ENCODE measurements at places on chromosomes 16 and 17.

GRCh38 chr17:44919885-44920564 is 4.7 kb upstream of the GFAP start:
- peak; percentile 20 for DNase-seq

DNA sequence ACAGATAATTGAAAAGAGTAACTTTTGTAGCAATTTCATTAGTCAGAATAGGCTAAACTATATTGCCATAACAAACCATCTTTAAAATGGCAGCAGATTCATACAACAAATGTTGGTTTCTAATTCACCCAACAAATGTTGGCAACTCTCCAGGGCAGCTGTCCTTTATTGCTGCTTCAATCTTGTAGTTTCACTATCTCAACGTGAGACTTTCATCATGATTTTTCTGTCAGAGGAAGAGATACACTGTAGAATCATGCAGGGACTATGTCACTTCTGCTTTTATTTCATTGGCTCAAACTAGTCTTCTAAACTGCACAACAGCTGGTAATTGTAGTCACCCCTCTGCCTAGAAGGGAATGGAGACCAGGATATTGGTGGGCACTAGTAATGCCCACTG is 174.2 kb downstream of the TANC2 start:
- DNase-seq = no peak

GRCh38 chr17:63881935-63882601 is at the start of gene GH2:
Gene GH2, minus strand, starts transcription at chr17:63881944. Its CDS starts 143 bp downstream, at chr17:63881801.
- peak; percentile 34 for DNase-seq

GRCh38 chr16:81445143-81445961 is 744 bp downstream of the CMIP start:
- no peak for DNase-seq

DNA sequence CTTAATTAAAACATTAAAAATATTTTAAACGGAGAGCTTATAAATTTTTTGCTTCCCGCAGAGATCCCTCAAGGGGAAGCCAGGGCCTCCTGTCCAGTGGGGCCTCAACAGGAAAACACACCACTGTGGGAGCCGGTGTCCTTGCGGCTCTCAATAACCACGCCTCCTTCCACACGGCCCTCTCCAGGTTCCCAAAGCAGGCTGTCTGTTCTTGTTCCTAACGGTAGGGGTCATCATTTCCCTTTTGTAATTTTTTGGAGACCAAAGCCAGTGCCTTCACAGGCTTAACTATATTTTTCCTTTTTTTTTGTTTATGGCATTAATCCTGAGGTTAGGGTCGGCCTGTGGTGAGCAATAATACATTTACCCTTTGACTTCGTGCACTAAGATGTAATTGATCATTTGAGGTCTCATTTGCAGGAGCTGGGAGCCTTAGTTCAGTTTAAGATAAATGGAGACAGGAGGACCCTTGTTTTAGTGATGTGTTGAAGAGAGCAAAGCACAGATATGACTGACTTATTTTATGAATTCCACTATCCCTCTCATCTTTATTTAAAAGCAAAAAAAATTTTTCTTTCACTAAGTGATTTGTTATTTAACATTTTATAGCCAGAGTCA is 77.5 kb upstream of the N4BP1 start:
- DNase-seq = no peak

- no peak for DNase-seq
These were observed 157.8 kb downstream of the AXIN2 start for GRCh38 chr17:65403626-65404025.

GRCh38 chr16:88354229-88355092 is 28.3 kb upstream of the ZNF469 start:
- no peak for DNase-seq

- DNase-seq = no peak
These were observed 82.3 kb downstream of the NT5M start for GRCh38 chr17:17385491-17385890.

DNA sequence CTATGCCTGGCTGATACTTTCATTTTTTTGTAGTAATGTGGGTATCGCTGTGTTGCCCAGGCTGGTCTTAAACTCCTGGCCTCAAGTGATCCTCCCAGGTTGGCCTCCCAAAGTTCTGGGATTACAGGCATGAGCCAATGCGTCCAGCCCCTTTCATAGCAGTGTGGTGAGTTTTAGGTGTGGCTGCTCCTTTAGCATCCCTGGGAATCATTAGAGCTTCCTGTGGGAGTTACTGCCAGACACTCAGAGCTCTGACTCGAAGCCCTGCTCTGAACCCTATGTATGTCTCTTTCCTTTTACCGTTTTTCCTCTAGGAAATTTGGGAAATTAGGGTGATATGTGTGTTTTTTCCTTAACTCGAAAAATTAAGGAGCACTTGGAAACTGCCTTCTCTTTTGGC is 44.5 kb downstream of the NDE1 start:
- no peak for DNase-seq

GRCh38 chr17:71337938-71338337 is 782.9 kb upstream of the SOX9 start:
- no peak for DNase-seq

- no peak for DNase-seq
These were observed 1.5 kb downstream of the ITGAL start for GRCh38 chr16:30474074-30474452.

DNA sequence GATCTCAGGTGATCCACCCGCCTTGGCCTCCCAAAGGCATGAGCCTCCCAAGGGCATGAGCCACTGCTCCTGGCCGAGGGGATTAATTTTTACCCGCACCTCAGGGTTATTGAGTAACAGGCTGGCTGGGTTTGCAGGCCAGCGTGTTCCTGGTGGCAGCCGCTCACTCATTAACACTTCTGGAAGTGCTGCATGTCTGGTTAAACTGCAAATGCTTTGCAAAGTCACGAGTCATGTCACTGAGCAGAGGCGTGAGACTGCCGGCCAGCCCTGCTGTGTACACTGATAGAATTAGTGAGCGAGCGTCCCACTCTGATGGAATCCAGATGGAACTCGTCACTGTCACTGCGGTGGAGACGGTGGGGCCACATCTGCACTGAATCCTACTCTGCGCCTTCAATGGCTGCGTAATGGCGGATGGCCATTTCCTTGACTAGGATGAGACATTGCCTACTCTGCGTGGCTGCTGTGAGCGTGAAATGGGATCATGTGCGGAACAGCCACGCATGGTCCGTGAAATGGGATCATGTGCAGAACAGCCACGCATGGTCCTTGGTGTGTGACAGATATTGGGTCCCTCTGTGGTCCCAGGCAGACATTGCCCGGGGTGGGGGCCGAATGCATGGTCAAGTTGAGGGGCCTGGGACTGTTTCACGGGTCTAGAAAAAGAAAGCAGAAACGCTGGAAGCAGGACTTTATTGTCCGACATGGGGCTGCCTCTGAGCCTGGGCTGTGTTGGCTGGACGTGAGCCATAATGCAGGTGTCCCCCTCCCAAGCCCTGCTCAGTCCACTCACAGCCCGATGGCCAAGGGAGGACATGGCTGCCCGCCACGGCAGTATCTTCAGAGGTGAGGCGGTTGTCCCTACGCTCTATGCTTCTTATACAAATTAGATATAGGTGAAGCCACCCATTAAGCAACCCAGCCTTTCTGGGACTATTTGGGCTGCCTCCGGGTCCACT is 740 bp upstream of the SLC5A10 start:
- DNase-seq = no peak

GRCh38 chr17:78706271-78706915 is 75.7 kb downstream of the CYTH1 start:
- no peak for DNase-seq

DNA sequence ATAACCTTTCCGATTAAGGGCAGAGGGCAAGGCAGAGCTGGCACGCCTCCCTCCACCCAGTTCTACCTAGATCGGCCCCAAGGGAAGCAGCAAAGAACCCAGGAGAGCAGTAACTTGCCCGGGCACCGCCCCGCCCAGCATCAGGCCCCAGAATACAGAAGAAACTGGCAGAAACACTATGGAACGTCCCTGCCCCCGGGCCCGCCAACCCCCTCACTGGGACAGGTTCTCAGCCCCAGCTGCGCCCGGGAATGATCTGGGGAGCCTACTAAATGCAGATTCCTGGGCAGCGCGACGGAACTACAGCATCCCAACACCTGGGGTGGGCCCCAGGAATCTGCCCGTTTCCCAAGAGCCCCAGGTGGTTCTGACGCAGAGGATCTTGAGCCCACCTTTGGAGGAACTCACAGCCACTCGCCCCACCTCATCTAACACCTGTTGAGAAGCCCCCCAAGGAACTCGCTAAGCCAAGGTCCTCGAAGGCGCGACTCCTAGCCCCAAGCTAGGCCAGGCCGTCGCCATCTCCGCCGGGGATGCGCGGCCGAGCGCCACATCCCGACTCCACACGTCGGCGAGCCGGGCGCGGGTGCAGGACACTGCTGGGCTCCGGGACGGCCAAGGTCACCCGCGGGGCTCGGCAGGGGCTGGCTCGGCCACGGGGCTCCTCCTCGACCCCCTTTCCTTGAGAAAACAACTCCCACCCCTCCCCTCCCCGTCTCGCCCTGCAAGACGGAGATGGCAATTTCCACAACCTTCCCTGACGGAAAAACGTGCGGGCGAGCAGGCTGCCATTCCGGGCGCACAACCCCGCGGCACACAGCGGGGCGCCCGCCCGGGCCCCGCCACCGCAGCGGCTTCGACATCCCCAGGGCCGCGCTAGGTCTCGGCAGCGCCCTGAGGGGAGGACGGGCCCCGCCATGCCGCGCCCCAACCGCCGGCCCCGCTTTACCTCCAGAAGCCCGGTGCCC is 913 bp downstream of the CDIP1 start:
- DNase-seq = no peak

- peak; percentile 10 for DNase-seq
These were observed 7.8 kb downstream of the PMP22 start for GRCh38 chr17:15257258-15257788.

DNA sequence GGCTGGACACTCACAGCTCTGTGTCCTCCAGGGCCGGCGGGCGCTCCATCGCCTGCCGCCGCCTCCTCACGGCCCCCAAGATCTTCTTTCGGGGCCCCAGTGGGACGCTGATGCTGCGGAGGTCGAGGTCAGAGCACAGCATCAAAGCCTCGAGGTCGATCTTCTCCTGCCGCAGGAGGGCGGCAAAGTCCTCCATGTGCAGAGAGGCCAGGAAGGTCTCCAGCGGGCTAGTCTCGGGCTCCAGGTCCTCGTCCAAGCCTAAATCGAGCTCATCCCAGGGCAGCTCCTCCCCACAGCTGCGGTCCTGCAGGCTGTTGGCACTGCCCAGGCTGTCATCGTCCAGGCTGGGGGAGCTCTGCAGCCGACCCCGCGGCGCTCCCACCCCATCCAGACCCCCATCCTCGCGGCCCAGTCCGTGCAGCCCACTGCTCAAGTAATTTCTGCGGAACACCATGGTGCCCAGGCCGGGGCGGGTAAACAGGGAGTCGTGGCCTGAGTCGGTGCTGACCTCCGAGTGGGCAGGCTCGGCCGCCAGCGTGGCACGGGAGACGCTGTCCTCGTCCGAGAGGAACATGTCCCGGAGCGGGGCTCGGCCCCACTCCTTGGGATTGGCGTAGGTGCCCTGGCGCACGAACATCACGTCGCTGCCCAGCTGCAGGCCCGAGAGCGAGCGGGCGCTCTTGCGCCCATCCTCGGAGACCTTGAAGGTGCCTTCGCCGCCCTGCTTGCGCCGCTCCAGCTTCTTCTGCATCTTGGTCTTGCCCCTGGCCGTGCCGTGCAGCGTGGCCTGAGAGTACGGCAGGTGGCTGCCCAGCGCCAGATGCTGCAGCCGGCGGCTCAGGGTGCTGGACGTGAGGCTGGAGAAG is 3.4 kb downstream of the USH1G start:
- DNase-seq = no peak

- no peak for DNase-seq
These were observed 594 bp upstream of the DNAJC7 start for GRCh38 chr17:42017866-42018200.

DNA sequence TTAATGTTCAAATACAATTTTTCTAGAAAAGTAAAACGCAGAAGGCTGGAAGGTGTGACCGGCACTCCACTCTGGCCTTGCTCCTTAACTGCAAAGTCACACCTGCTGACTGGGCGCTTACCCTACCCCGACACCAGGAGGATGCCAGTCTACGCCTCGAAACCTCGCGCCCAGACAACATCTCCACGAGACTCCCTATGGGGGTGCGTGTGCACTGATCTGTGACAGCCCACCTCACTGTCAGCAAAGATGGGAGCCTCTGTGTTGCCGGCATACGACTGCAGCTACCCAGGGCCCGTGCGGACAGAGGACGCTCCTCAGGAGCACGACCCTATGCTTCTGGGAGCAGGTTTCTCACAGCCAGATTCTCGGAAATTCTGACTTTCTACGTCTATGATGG is 26.1 kb downstream of the MAP1LC3B start:
- DNase-seq = no peak

GRCh38 chr16:48503779-48504178 is 106.2 kb downstream of the N4BP1 start:
- DNase-seq = no peak

GRCh38 chr16:24477492-24477891 is 61.9 kb upstream of the RBBP6 start:
- no peak for DNase-seq

- DNase-seq = no peak
These were observed 442.3 kb upstream of the MON1B start for GRCh38 chr16:76748461-76749348.

DNA sequence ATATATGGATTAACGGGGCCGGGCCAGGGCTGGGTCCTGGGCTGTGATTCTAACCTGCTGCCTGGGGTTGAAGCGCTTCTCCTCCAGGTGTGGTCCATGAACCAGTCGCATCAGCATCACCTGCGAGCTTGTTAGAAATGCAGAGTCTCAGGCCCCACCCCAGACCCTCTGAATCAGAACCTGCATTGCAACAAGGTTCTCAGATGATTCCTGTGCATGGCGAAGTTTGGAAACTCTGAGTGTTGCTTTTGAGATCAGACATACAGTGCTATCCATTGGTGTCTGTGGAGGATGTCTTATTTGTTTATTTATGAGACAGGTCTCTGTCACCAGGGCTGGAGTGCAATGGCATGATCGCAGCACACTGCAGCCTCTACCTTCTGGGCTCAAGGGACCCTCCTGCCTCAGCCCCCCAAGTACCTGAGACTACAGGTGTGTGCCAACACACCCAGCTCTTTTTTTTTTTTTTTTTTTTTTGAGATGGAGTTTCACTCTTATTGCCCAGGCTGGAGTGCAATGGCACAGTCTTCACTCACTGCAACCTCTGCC is 99.8 kb downstream of the PITPNC1 start:
- DNase-seq = no peak

DNA sequence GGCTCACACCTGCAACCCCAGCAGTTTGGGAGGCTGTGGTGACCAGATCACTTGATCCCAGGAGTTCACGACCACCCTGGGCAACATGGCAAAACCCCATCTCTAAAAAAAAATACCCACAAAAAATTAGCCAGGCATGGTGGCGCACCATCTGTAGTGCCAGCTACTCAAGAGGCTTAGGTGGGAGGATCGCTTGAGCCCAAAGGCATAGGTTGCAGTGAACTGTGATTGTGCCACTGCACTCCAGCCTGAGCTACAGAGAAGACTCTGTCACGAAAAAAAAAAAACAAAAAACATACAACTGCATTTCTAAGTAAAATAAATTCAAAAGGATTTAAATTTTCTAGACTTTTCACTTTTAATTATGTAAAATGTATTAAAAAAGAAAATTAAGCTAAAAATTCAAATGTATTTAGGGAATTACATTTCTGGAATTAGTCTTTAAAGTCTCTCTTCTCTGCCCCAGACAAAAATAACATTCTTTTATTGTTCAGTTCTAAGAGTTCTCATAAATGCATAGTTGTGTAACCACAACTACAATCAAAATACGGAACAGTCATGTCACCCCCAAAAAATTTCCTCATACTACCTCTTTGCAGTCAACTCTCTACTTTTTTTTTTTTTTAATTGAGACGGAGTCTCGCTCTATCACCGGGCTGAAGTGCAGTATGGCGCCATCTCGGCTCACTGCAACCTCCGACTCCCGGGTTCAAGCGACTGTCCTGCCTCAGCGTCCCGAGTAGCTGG is 14.1 kb downstream of the FAM222B start:
- no peak for DNase-seq

GRCh38 chr16:23269248-23269953 is 32.7 kb upstream of the SCNN1B start:
- no peak for DNase-seq
